NCI-H524 (cell line): ENCODE measurements at places on chromosomes 16 and 17.

GRCh38 chr17:64390044-64390443, 616 bp downstream of the PECAM1 start:
- no peak for DNase-seq

GRCh38 chr16:68263559-68264127, 683 bp upstream of the SLC7A6 start:
- DNase-seq = no peak

DNA sequence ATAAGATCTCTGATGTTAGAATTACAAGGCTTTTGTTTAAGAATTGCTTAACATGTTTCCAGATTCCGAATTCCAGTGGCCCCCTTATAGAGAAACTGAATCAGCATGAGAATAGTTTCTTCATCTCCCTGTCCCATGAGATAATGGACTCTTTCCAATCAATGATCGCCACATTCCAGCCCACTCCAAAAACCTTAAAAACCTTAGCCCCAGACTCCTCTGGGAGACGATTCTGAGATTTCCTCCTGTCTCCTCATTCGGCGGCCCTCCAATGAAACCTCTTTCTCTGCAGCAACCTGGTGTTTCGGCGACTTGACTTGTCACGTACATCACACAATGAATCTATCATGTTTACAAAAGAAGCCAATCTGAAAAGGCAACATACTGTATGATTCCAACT, 197.1 kb upstream of the PSMD7 start:
- no peak for DNase-seq

DNA sequence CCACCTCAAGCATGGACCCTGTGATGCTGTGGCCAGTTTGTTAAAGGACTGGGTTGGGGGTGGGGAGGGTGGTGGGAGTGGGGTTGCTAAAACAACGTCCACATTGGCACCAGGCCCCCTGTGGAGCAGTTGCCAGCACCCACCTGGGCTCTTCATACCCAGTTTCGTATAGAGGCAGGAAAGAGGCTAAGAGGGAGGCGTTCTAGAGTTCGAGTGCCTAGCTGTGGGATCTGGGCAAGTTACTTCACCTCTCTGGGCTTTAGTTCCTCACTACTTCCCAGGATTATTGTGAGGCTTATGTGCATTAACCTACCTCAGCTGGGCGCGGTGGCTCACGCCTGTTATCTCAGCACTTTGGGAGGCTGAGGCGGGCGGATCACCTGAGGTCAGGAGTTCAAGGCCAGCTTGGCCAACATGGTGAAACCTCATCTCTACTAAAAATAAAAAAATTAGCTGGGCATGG, 1.4 kb downstream of the MFAP4 start:
- DNase-seq = no peak

- no peak for DNase-seq
Measured at GRCh38 chr16:15513156-15513555, 78.8 kb downstream of the BMERB1 start.

DNA sequence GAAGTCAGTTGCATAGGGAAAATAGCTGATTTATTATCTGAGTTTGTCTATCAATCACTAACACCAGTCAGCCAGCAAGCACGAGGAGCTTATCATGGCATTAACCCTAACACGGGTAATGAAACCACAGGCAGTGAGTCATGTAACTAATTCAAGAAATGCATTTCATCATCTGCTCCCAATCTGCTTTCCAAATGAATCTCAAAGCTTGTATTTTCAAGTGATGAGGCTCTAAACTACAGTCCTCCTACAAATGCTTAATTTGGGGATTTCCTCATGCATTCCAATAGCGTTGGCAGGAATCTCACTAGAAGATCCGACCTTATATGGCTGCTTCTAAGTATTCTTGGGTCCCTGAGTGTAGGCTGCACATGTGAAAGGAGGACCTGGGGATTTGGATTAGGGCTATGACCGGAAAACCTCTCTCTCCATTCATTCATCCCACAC, 118.4 kb upstream of the HSBP1 start:
- no peak for DNase-seq

- no peak for DNase-seq
Measured at GRCh38 chr17:3986939-3987335, 22.7 kb upstream of the ATP2A3 start.

- no peak for DNase-seq
Measured at GRCh38 chr16:818132-818531, 17.6 kb upstream of the GNG13 start.

GRCh38 chr17:82374626-82375331, 3.2 kb downstream of the UTS2R start:
- no peak for DNase-seq
